ENCODE measurements at places on chromosomes 5 and 9. TPM values are rescaled to one million over a fixed set of nuclear protein-coding genes. Genes with fewer than 3 reads are reported as not detected.

Gene DPP7
- total RNA-seq = 72.3 TPM

Gene TTC33
- 15.9 TPM for total RNA-seq

Gene SRD5A1
- 12.0 TPM for total RNA-seq

Gene BSPRY
- not detected for total RNA-seq

Gene GFI1B
- not detected for total RNA-seq

All from fibroblast of the aortic adventitia (primary cell).